ENCODE measurements at places on chromosomes 1 and 21.

- no peak for DNase-seq
These were observed at the start of gene PLD5 for GRCh38 chr1:242524571-242525359. TSS of gene PLD5 (minus strand) at chr1:242524697.

- peak; percentile 92 for DNase-seq
These were observed 55.9 kb downstream of the CD58 start for GRCh38 chr1:116514708-116515525.

- DNase-seq: no peak
These were observed 10.0 kb upstream of the OLIG2 start for GRCh38 chr21:33015756-33016155.

GRCh38 chr1:31783846-31784245, 19.7 kb upstream of the ADGRB2 start:
- DNase-seq: no peak

GRCh38 chr1:67285780-67286488, 21.7 kb upstream of the IL12RB2 start:
- peak; percentile 20 for DNase-seq

DNA sequence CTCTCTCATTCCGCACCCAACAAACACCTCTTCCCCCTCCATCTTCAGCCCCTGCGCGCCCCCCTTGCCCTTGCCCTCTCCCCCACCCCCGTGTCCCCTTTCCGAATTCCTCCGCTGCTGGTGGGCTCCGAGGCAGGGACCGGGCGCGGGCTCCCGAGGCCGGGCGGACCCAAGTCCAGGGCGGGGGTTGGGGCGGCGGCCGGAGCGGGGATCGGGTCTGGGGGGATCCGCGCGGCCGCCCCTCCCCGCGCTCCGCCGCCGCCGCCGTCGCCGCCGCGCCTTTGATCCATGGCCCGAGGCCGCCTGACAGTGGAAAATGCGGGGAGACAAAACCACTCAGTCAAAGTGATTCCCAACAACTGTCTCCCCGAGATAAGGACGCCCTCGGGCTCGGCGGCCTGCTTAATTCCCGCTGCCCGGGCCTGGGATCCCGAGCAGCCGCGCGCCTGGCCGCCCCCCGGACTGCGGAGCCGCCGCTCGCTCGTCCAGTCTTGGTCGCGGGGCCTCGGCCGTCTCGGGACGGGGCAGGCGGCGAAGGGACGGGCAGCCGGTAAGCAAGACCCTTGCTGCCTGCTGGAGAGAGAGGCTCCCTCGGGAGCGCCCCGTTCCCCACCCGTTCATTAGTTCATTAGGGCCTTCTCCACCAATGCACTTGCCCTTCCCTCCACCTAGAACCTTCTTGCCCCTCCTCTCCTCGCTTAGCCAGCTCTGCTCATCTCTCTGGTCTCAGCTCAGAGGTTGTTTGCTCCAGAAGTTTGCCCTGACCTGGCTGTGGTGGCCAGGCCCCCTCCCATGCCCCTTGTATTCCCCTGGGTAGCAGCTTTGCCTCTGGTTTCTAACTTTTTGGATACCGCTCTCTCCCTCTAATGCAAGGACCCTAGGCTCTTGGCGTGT, 86.4 kb downstream of the PAX7 start:
- no peak for DNase-seq

GRCh38 chr1:18592368-18592767, 38.3 kb upstream of the PAX7 start:
- DNase-seq: no peak

- no peak for DNase-seq
These were observed 23.6 kb downstream of the OPTC start for GRCh38 chr1:203517426-203518110.

- no peak for DNase-seq
These were observed 4.6 kb upstream of the PLA2G2D start for GRCh38 chr1:20123722-20124455.

- no peak for DNase-seq
These were observed 32.3 kb downstream of the SYF2 start for GRCh38 chr1:25199819-25200620.
